ENCODE measurements at places on chromosomes 2 and 18.

- no peak for DNase-seq
Measured at GRCh38 chr2:73142937-73143336, 30.2 kb upstream of the RAB11FIP5 start.

DNA sequence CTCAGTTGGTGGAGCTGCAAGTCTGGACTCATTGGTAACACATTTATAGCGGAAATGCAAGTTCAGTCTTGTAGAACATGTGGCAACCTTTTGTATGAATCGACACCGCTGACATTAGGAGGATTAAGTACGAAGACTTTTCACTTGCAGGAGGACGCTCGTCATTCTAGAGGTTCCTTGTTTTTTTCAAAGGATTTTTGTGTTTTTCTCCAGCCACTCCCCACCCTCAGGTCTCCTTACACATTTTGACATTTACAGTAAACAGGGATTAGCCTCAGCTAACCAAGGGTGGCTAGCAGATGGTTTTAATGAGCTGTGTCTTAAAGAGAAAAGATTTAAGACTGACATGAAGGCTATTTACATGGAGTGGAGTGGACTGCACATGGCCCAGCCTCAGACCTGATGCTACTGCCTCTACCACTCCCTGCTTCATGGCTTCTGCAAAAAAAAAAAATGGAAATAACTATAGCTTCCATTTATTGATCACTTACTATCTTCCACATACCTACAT, 173.8 kb downstream of the TRIB2 start:
- no peak for DNase-seq

DNA sequence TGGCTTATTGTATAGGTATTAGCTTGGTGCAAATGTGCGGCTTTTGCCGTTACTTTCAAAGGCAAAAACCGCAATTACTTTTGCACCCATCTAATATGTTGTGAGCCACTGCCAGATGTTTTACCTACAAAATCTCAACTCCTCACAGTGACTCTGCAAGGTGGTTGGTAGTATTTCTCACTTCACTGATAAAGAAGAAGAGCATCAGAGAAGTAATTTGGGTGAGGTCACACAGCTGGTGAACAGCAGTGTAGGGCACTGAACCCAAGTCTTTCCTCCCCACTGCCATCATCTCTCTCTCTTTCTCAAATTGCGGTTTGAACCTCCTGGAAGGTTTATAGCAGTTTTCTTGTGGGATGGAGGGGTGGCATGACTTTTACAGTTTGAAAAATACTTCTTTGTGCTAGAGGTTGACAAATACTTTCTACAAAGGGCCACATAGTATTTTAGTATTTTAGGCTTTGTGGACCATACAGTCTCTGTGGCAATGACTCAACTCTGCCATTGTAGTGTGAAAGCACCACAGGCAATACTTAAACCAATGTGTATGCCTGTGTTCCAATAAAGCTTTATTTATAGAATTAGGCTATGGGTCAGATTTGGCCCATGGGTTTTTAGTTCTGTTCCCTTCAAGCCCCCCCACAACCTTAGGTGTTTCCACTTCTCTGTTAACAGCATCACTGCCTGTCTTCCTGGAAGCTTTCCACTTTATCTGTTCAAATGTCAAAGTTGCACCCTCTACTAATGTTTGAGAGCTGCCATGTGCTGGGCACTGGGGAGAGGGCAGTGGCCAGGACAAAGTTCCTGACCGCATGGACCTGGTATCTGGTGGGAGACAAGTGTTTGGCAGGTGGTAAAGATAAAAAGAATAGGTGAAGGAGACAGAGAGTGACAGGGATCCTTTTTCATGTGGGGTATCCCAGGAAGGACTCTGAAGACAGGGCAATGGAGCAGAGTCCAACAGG, 30.1 kb downstream of the FHOD3 start:
- DNase-seq = no peak

GRCh38 chr2:178275600-178275999, 81.3 kb downstream of the OSBPL6 start:
- no peak for DNase-seq

- no peak for DNase-seq
Measured at GRCh38 chr2:104794441-104794840, 59.5 kb upstream of the POU3F3 start.

DNA sequence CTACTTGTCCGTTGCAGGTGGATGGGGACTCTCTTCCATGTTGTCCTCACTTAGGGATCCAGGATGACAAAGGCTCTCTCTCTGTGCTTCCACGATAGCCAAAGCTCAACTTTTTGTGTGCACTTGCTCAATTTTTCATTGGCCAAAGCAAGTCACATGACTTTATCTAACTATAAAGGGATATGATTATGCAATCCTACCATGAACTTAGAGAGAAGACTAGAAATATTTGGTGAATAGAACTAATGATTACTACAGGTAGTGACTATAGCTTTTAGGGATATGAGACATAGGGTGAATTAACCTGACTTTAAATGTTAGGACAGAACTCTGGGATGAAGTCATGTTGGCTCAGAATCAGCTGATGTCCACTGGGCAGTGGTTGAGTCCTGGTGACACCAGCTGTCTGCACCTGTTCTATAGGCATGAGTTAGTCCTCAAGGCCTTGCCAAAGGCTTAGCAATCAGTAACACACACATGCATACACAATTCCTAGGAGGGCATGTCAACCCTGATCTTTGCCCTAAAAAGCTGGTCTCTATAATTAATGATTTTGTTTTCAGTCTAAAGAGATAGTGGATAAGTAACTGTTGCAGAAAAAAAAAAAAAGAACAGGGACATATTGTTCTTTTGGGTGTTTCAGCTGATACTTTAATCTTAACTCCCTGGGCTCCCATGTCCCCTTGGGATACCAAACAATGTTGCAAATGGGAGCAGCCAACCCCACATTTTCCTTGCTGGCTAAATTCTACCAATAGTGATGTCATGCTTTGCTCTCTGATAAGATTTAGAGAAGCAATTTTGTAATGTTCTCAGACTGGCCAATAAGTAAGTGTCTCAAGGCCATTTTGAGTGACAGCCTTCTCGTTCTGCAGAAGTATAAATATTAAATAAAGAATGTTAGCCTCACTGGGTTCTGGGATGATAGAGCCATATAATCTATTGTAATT, 12.5 kb upstream of the HK2 start:
- DNase-seq = no peak

- DNase-seq = no peak
Measured at GRCh38 chr18:23126376-23127056, 8.8 kb upstream of the CABLES1 start.

GRCh38 chr2:109117780-109118179, 11.2 kb upstream of the SH3RF3 start:
- no peak for DNase-seq

- no peak for DNase-seq
Measured at GRCh38 chr18:76448256-76449110, 46.6 kb downstream of the ZNF516 start.

GRCh38 chr2:132782176-132782783, 112.3 kb upstream of the LYPD1 start:
- no peak for DNase-seq

- no peak for DNase-seq
Measured at GRCh38 chr2:214839464-214839863, 30.0 kb upstream of the BARD1 start.

DNA sequence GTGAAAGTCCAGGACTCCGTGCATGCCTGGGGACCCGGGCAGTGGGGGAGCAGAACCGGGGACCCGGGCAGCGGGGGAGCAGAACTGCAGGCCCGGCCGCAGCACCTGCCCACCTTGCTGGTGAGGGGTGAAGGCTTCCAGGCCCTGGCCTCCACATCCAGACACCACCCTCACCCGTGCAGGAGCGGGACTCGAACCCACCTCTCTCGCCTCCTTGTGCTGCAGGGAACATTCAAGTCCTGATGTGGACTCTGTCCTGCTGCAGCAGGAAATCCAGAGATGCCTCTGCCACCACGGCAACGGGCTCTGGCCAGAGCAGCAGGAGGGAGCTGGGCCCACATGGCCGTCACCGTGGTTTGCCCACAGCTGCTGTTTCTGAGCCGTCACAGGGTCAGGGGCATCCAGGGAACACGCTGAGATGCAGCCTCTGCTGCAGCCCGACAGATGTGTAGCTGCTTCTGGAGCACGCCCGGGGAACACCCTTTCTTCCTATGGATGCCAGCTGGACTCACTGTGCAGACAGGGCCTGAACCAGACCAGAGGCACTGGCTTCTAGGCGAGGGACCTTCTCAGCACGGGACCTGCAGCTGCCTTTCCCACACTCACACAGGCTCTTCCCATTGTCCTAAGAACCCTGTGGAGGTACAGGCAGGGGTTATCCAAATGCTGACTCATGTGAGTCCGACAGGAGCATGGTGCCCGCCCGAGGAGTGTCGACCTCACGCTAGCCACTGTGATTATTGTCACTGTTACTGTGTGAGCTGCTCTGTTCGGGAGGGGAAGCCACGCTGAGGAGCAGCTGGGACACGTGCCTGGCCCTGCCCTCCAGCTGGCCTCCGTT, 89.2 kb upstream of the CTDP1 start:
- DNase-seq = no peak

DNA sequence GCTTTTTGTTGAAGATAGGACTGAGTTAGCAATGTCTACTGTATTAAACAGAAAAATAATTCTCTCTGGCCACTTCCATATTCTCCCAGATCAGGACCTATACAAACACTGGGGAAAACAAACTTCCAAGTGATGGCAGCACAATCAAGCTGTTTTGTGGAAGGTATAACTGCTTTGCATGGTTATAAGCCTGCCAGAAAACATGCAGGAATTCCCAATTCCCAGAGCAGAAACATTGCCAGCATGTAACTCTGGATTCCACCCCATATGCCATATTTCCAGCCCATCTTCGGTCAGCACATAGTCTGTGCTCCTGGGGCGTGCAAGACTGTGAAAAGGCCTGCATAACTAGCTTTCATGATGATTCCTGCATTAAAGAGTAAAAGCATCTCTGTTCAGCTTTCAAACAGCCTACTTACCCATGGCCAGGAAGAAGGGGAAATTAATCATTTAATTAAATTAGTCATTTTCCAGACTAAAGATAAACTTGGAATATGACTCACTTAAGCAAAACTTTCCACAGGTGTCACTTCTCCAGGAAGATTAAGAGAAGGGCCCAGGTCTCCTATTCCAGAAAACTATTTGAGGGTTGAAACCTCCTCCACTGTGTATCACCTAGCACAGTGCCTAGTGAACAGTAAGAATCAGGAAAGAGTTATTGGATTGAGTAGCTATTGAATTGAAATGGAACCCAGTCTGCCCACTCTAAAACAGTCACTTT, 280.5 kb downstream of the NRXN1 start:
- DNase-seq = no peak

DNA sequence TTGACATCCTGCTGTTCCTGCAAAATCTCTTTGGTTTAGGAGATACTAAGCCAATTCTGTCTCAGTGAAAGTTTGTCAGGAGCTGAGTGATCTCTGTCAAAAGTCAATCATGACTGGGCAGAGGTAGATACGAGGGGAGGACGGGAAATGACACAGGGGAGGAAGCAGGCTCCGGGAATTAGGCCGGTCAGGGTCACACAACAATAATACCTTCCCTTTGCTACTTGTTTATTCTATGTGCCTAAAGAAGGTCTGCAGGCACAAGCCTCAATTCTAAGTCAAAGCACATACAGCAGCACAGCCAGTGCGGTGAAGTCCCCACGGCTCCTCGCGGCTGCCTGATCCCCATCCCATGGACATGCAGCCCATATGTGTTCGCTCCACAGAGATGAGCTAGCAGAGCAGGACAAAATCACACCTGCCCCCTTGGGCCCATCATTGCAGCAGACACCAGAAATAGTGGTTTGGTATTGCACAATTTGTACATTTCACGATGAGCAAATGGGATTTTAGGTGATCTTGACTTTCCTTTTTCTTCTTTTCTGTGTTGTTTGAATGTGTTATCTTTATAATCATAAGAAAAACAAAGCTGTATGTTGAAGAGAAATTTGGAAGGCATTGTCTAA, 141.4 kb downstream of the VAPA start:
- no peak for DNase-seq

- no peak for DNase-seq
Measured at GRCh38 chr2:71802556-71802955, 345.1 kb downstream of the CYP26B1 start.

DNA sequence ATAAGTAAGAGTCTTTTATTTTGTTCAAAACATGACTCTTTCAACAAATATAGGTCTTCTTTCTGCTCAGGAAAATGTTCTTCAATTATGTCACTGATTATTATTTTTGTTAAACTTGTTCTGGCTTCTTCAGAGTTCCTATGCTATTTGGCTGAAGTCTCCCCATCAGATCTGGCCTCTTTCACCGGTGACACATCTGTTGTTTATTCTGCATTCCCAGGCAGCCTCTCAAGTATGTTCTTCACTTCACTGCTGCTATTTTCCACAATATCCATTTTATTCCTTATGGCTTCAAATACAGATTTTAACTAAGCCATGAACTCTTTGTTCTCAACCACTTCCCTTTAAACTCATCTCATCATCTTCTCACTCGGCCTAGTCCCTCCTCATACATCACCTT, 45.7 kb downstream of the HDAC4 start:
- no peak for DNase-seq

DNA sequence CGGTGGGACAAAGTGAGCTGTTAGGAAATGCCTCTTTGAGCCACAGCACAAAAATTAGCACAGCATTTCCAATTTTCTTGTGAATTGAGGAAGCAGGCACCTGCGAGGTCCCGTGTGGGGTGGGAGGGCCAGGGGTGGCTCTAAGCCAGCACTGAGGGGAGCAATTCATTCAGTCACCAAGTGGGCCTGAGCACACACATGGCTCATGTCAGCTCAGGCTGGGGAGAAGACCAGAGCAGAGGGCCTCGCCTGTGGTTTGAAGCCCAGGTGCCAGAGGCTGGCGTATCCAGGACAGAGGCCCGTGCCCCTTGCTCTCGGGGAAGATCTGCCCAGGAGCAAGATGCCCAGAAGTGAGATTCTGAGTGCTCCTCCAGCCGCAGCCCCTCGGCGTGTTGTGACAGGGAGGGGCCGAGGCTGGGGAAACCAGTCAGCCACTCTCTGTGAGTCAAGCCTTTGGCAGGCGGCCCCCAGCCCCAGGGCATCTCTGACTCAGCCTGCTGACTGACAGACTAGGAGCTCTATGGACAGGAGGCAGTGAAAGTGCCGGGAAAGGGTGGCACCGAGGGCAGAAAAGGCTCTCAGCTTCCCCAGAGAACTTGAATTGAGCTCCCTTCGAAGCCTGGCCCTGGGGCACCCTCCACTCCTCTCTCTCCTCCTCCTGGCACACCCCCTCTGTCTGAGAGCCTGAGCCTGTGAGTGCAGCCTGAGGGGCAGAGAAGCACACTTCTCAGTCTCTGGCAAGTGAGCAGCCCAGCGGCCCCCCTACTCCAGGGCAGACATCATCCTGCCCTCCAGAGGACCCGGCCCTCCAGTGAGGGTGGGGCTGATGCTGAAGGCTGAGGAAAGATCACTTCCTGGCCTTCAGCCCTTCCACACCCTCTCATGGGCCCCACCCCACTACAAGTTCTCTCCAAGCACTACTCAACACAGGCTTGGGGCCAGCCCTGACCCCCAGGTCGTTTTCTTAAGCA, 32.3 kb downstream of the CYP26B1 start:
- no peak for DNase-seq

All from stimulated activated CD4-positive, alpha-beta T cell treated with anti-CD3 and anti-CD28 coated beads, Interleukin-12 subunit alpha, Interleukin-12 subunit beta, amount 100 ng/mL, for 24 hours (primary cell).